ENCODE measurements at places on chromosomes 1 and 21.

DNA sequence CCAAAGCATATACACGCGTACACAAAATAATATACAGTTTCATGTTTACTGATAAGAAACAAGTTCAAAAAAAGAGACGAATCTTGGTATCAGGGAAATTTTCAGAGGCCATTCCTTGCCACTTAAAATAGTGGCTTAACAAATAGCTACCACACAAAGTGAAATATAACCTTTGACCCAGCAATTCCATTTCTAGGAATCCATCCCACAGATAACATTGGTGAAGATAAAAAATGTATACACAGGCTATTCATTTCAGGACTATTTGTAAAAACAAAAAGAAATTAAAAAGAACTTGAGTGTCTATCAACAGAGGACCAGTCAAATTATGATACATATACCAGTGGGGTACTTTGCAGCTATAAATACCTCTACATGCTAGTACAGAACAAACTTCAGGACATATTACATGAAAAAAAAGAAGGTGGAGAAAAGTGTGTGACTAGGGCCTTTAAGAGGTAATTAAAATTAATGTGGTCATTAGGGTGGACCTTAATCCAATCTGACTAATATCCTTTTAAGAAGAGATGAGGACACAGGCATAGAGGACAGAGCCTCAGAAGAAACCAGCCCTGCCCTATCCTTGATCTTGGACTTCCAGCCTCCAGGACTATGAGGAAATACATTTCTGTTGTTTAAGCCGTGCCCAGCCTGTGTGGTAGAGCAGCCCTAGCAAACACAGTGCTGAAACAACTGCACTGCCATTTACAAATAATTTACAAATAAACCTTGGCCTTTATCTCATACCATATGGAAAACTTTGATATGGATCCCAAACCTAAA lies 7.8 kb downstream of the UBE2G2 start:
- DNase-seq = no peak

DNA sequence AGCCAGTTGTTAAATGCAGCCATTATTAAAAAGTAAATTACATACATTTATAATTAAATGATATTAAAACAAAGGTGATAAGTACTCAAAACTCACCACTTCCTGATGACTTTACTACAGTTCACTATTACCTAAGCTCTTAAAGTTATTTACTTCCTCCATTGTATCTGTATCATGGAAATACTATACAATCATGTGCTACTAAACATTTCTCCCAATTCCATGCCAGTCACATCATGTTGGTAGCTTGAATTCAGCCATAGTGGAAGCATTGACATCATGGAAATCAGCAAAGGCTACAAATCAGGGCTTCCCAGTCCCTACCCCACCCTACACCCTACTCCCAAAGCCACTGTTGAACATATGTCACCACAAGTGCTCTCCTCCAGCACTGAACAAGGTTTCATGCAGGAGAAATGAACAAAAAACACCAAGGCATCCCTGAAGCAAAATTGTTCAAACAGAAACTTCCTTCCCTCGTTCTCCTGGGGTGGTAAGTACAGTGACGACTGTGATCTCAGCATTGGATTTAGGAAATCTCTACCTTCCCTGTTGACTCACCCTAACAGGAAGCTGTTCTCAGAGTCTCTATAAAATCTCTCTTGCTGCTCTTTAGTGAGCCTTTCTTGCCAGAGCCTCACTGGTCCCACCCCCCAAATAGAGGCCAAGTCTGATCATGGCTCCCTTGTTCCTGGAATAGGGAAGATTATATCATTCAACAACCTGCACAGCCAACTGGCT lies 12.7 kb downstream of the VSIG8 start:
- DNase-seq = no peak

DNA sequence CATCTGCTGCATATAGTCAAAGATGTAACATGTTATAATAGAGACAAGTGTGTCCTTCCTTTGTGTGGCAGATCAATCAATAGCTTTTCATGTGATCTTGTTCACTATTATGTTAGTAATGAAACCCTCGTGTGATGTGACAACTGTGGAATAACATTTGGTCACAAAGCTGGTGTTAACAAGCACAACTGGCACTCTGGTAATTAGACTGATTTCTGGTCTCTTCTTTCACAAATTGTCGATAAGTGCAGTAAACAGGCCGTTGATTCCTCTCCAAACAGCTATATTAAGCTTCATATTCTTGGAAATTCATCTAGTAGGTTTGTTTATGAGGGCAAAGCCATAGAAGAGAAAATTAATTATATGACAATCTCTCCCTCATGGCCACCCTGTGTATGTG lies 616.7 kb upstream of the PTBP2 start:
- DNase-seq = no peak

DNA sequence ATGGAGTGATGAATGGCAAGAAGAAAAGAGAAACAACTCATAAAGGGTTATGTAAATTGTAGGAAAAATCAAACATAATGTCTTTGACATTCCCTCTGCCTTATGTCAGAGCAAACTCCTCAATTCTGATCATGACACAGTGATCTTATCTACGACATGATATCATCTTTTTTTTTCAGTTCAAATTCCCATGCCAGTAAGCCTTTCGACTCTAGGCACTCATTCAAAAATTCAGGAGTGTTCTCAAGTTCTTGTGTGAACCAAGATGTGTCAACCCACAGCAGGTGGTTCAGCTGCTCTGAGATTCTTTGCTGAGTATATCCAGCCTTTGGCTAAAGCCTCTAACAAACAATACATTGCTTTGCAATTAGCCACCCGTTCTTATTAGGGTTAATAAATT lies 97.1 kb upstream of the ESRRG start:
- DNase-seq = no peak

DNA sequence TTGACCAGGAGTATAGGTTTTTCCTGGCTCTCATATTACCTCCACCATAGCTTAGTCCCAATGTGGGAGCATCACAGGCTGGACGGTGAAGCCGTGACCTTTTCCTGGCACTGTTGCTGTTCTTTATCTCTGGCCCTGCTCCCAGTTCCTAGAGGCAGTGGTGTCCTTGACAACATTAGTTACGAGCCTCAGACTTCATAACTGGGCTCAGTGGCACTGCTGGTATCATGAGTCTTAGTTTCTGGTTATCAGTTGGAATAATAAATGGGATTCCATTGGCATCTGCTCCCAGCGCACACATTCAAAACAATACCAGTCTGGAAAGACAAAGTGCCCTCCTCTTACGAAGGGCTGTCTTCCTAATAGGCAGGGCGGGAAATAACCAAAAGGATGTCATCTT lies 8.0 kb downstream of the RNPEP start:
- DNase-seq = no peak

- no peak for DNase-seq
Measured at GRCh38 chr21:41600556-41600955, 92.6 kb upstream of the TMPRSS2 start.

Data from stimulated activated CD8-positive, alpha-beta memory T cell treated with anti-CD3 and anti-CD28 coated beads, Interleukin-4, amount 100 ng/mL, for 4 hours (primary cell).